ENCODE measurements at places on chromosomes 16 and 17. TPM values are rescaled to one million over a fixed set of nuclear protein-coding genes. Genes with fewer than 3 reads are reported as not detected.
A peak's percentile ranks its signal among the peaks of the same experiment; 100 is the strongest.

- DNase-seq, result peak; percentile 96
These were observed 4.1 kb downstream of the MGAT5B start for GRCh38 chr17:76872221-76872873.

The KRTAP16-1 gene
- not detected for polyA plus RNA-seq

The PIK3R5 gene
- not detected for polyA plus RNA-seq

The NSMCE1 gene
- 48.0 TPM for polyA plus RNA-seq

GRCh38 chr16:70421014-70421413 lies 17.9 kb downstream of the ST3GAL2 start:
- DNase-seq, result no peak

DNA sequence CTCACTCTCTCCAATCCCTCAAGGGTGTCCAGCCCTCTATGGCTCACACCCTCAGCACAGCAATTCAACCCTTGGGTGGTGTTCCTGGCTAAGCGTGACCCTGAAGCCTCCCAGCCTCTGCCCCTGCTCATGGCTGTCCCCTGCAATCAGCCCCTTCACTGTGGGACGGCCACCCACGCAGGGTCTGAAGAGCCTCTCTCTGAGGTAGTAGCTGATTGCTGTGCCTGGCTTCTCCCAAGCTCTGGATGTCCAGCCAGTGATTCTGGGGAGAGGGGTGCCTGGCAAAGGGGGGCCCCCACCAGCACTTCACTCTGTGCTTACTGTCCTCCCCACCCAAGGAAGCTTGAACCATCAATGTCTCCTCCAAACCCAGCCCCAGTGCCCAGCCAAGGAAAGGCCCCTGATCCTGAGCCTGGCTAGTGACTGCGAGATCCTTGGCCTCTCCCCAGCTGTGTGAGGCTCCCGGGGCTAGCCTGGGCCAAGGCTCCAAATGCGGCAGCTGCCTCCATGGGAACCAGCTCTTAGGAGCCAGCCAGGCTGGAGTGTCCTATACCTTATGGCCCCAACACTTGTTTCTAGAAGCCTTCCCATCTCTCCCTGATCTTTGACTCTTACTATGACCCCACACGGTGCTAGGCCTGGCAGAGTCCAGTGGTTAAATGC lies 9.9 kb downstream of the MTSS2 start:
- DNase-seq, result no peak

The ITGAD gene
- polyA plus RNA-seq, result not detected

GRCh38 chr16:84252184-84252583 lies 12.4 kb upstream of the KCNG4 start:
- no peak for DNase-seq

The C16orf86 gene
- 0.63 TPM for polyA plus RNA-seq

- DNase-seq, result peak; percentile 7
These were observed 362 bp downstream of the KLHDC4 start for GRCh38 chr16:87765473-87765775.

The LITAFD gene
- polyA plus RNA-seq, result not detected

All from IMR-90 (cell line).